ENCODE measurements at places on chromosomes 3 and 15.

DNA sequence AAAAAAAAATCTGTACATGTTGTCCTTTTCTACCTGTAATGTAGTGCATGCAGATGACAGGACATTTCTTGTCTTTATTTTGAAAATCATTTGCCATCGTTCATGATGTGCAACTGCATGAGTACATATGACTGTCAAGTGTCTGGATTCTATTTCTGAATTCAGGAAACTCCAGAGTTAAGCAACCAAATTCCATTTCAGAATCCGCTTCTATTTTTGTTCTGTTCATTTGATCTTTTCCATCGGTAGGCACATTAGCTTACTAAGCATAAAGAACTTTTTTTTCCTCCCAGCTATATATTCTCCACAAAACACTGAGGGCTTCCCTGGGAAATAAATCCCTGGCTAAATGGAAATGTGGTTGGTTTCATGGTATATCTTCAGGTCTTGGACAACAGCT lies 365.6 kb downstream of the PTPRG start:
- DNase-seq, result no peak

GRCh38 chr15:42053914-42054313 lies 33.1 kb upstream of the PLA2G4E start:
- DNase-seq, result no peak

GRCh38 chr3:15892311-15893227 lies 94.8 kb upstream of the ANKRD28 start:
- DNase-seq, result no peak

DNA sequence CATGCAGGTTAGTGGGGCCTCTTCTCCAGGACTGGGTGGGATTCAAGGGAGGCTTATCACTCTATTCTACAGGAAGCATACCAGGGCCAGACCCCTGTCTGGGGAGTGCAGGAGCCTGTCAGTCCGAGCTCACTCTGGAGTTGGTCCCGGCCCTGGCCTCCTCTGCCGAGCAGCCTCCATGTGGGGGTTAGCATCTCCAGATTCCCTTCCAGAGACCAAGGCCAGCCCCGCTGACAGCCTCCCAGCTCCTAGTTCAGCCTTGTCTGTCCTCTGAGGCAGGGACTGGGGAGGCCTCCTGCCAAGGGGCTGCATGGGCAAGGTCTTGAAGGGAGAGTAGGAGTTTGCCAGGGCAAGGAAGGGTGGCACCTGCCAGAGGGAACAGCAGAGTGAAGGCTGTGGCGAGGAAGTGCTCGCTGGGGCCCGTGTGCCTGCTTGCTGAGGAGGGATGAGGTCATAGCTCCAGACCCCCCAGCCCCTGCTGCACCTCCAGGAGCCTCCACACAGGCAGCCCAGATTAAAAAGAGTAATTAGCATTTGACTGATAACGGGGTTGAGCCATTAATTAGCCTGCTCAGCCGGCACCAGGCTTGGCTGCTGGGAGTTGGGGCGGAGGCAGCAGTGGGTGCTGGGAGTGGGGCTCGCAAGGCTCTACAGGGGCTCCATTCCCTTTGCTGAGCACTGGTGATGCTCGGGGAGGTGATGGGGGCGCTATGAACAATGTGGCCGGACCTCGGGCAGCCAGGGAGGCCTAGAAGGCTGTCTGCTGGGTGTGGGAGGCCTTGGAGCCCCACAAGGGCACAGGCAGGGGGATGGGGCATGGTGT lies 54.3 kb downstream of the DNAJB8 start:
- no peak for DNase-seq

DNA sequence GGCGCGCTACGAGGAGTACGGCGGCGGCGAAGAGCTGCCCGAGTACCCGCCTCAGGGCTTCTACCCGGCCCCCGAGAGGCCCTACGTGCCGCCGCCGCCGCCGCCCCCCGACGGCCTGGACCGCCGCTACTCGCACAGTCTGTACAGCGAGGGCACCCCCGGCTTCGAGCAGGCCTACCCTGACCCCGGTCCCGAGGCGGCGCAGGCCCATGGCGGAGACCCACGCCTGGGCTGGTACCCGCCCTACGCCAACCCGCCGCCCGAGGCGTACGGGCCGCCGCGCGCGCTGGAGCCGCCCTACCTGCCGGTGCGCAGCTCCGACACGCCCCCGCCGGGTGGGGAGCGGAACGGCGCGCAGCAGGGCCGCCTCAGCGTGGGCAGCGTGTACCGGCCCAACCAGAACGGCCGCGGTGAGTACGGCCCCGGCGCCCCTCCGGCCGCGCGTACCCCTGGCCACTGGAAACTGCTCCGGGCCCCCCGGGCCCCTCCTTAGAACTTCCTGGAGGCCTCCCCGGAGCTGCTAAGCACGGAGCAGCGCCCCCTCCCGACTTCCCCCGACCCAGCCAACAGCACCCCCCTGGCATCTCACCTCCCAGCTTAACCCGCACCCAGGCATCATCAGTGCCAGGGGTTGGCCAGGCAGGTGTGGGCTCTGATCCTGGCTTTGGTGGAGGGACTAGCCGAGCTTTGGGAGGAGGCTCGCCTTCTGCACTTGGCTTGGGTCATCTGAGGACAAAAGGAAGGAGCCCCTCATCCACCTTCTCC lies 1.4 kb downstream of the LOXL1 start:
- DNase-seq, result peak; percentile 50

GRCh38 chr15:52137432-52138357 lies 25.1 kb upstream of the BCL2L10 start:
- no peak for DNase-seq

DNA sequence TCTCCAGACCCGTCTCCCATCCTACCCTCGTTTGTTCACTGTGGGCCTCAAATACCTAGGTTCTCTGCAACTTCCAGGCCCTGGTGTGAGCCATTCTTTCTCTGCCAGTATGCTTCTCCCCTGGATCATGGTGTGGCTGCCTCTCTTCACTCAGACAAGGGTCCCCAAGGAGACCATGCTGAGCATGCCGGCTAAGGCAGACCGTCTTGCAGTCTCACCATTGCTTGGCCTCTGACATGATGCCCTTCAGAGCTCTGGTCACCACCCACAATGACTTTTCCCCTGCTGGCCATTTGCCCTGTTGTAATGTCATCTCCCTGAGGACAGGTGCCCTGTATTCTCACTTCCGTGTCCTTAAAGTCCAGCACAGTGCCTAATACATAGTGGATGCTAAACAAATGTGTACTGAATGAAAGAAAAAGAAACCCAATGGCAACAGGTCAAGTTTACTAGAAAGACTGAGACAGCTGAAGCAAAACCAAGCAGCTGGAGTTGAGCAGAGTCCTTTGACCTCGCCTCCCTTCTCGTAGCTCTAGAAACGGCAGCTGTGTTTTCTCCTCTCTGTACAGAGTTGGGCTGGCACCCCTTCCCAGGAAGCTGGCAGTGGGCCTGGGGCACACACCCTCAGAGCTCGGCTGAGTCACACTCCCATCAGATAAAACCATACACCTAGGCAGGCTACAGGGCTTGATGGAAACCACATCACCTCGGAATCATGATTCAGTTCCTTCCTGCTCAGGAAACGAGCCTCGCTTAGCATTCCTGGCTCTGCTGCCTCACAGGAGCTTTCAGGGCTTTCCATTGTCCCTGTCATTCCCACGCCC lies 8.6 kb downstream of the TLR9 start:
- no peak for DNase-seq

DNA sequence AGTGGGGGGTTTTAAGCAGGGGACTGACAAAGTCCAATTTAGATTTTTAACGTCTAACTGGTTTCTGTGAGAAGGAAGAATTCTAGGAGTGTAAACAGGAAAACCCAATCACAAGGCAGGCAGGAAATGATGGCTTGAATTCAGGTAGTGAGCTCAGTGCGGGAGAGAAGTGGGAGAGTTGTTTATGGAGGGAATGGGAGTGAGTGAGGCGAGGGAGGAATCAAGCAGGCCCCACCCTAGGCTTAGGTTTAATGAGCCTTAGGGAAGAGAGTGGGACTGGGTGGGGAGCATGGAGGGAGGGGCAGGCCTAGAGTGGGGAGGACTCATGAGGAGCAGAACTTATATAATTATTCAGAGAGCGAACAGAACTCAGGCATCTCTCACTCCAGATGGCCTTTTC lies 17.9 kb downstream of the VIPR1 start:
- DNase-seq, result no peak

GRCh38 chr3:136055491-136055890 lies 90.0 kb downstream of the PPP2R3A start:
- DNase-seq, result no peak

DNA sequence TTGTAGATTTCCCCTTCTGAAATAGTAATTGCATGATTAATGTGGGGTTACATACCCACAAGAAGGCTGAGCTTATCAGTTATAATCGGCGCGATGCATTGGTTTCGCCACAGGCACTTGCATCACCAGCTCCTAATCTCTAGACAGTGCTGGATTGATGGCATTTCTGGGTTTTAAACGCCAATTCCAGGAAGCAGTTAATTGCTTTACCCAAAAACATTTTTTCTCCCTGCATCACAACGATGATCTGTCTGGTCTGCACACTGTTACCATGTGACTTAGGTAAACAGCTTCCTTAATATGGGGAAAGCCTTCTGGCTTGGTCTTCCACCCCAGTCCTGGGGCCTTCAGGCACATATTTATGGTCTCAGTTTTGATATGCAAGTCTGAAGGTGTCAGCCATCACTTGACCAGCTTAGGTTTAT lies 70.0 kb upstream of the HEG1 start:
- no peak for DNase-seq

GRCh38 chr3:30112902-30113484 lies 493.4 kb upstream of the TGFBR2 start:
- no peak for DNase-seq

DNA sequence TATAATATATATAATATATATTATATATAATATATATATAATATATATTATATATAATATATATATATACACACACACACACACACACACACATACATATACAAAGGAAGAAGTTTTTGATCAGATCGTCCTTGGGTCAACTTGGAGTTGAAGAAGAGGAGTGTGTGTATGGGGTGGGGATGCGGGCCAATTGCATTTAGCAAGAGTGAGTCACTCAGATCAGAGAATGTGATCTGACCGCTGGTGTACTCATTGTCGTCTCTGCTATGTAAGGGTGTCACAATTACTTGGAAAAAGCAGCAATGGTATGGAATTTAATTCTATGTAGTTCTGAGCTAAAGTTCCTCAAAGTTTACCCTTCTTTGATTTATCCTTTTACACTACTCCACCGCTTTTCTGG lies 4.6 kb upstream of the VGLL3 start:
- no peak for DNase-seq

DNA sequence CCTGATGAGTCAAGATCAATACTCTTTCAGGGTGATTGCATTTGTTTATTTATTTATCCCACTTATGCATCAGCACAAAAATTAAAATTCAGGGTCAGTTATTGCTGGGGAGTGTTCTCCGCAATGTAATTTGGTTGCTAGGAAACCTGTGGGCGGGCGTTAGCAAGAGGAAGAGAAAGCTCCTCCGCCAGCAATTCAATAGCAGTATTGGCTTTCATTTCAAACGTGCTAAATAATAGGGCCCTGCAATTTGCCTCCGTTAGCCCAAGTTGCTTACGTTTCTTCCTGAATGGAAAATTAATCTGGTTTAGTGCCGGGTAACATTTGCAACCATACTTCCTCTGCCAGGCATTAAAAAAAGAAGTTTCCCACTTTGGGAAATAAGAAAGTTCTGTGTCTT lies 35.5 kb upstream of the PLCL2 start:
- DNase-seq, result peak; percentile 43

DNA sequence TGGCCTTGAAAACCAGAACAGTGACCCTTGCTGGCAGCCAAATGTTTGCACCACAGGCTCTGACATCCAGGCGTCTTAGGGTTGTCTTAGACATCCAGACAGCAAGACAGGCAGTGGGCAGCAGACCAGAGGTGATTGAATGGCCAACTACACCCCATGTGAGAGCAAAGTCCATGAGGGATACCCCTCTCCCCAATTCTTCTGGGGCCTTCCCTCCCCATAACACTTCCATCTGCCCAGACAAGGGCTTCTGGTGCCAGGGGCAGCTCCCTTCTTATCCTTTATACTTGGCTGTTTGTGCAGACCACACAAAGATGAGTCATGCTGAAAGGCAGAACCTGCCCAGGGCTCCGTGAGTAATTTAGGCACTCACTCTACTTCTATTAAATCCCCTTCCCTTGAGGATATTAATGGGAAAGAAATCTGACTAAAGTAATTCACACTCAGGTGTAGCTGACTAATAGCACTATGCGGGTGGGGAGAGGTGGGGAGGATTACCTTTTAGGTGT lies 257.9 kb downstream of the UACA start:
- no peak for DNase-seq
